GM13977 (cell line): ENCODE measurements at places on chromosomes 4 and X.
A peak's percentile ranks its signal among the peaks of the same experiment; 100 is the strongest.

DNA sequence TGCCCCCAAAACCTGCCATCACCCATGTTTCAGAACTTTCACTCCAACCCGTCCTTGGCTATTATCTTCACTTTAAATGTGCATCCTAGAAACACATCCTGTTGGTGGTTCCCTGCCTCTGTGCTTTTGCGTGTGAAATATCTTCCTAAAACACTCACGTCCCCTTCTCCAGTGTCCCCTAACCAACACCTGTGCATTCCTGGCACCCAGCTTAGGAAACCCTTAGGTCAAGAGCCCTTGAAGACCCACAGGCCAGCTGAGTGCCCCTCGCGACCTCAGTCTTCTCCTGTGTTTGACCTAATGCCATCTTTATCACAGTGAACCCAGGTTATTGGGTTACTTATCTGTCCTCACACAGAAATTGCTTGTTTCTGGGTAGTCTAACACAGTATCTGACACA, 117.6 kb downstream of the STK32B start:
- DNase-seq = no peak

GRCh38 chr4:38788317-38788716, 5.5 kb upstream of the TLR10 start:
- DNase-seq = no peak

- DNase-seq = no peak
Measured at GRCh38 chr4:141686879-141687278, 50.5 kb downstream of the IL15 start.

GRCh38 chrX:151977009-151977408, 2.5 kb upstream of the GABRE start:
- no peak for DNase-seq

- DNase-seq = no peak
Measured at GRCh38 chr4:148261848-148262247, 180.4 kb downstream of the NR3C2 start.

DNA sequence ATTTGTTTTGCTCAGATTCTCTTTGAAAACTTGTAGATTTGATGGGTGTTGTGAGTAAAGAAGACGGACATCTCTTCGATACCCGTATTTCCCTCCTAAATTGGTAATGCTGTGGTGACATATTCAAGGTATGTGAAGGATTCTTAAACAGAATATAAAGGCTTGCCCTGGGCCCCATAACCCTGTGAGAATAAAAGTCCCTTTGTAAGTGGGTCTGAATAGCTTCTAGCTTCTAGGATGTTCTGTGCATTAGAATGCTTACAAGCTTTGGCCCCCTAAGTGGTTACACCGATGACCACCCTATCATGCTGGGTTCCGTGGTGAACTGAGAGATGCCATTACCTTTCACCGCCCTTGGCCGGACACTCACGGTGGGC, 574 bp upstream of the MOB1B start:
- DNase-seq = peak; percentile 28

- peak; percentile 45 for DNase-seq
Measured at GRCh38 chrX:19743386-19743785, 144.0 kb downstream of the SH3KBP1 start.

DNA sequence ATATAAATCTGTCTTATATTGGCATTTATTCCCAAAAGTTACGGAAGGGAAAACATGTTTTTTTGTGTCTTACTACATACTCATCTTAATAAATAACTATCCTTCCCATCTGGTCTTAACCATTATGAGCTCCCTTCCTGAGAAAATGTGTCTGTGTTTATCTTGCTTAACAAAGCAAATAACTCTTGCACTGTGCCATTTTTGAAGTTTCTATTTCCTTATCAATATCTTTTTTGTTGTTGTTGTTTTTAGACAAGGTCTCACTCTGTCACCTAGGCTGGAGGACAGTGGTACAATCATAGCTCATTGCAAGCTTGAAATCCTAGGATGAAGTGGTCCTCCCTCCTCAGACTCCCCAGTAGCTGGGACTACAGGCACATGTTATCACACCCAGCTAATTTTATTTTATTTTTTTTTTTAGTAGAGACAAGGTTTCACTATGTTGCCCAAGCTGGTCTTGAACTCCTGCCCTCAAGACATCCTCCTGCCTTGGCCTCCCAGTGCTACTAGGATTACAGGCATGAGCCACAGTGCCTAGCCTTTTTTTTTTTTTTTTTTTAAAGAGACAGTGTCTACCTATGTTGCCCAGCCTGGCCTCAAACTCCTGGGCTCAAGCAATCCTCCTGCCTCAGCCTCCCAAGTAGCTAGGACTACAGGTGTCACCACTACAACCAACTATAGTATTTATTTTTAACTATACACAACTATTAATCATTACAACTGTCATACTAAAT, 36.9 kb downstream of the CNOT6L start:
- DNase-seq = no peak

DNA sequence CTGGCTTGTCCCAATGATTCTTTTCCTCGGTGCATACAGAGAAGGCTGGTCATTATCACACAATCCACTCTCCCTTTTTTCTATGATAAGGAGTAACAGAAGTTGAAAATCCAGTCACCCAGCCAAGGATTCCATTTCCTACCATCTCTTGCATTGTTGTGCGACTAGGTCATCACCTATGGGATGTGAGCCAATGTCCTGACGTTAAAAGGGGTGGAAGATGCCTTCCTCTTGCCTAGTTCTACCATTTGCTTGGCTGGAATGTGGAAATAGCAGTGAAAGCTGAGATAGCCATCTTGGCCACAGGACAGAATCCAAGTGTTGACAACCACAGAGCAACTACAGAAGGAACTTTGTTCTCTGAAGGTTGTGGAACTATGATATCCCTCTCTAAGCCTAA, 132.2 kb upstream of the KIT start:
- DNase-seq = no peak

DNA sequence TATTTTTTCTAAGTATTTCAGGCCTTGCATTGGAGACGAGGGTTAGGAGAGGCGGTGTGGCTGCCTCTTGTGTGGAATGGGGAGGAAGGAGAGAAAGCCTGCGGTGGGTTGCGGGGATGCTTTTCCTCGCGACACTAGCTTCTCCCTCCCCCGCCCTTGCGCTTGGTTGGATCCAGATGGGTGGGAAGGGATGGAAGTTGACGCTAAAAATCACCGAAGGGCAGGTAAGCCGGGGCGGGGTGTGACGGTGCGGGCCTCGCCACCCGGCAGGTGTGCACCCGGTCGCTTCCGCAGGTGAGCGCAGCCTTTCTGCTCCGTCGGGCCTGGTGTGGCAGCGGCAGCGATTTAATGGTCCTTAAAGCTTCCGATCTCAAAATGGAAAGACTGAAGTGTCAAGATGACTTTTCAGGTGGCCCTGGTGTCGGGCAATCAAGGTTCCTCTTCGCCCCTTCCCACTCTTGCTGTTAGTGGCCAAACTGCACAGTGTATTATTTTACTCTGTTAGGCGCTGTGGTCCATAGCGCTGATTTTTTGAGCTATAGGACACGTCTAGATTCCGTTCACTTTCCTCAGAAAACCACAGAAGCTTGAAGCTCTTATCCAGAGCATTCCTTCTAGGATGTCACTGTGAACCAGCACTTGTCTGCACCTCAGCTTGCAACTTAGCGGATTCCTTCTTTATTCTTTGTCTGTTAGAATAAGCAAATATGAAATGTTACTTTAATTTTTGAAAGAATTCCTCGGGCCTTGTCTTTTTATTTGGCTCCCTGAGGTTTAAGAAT, 765 bp downstream of the ENOPH1 start:
- DNase-seq = peak; percentile 31

DNA sequence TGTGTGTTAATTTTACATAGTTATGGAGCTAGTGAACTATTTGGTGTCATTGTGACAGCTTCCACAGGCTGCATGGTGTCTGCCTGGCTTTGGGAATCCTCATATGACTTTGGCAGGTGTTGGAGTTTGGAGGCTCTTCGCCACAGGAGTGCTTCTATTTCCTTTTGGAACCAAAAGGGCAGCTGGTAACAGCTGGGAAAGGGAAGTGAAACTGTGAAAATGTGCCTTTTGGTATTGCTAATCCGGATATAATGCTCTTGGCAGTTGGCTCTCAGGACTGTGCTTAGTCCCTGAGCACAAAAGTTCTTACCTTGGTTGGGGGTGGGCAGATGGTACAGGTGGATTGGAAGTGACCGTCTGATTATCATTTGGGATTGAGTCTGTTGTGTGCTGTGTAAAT, 18.1 kb downstream of the OFD1 start:
- DNase-seq = no peak

GRCh38 chr4:38611676-38612075, 52.3 kb upstream of the KLF3 start:
- DNase-seq = no peak

- DNase-seq = peak; percentile 56
Measured at GRCh38 chr4:176052744-176053143, 12.9 kb upstream of the WDR17 start.

DNA sequence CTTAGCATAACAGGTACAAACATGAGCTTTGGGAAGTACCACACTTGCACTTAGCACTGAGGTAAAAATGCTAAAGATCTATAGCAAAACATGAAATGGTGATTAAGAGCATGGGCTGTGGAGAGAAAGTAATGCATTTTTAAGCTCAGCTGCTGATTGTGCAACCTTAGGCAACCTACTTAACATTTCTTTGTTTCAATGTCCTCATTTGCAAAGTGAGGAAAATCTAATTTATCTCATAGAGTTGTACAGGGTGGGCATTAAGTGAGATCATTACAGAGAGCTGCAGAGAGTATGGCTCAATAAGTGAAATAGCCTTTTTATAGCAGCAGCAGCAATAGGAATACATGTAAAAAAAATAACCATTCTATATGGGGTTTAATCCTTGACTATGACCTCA, 87.0 kb downstream of the PAK3 start:
- DNase-seq = no peak

DNA sequence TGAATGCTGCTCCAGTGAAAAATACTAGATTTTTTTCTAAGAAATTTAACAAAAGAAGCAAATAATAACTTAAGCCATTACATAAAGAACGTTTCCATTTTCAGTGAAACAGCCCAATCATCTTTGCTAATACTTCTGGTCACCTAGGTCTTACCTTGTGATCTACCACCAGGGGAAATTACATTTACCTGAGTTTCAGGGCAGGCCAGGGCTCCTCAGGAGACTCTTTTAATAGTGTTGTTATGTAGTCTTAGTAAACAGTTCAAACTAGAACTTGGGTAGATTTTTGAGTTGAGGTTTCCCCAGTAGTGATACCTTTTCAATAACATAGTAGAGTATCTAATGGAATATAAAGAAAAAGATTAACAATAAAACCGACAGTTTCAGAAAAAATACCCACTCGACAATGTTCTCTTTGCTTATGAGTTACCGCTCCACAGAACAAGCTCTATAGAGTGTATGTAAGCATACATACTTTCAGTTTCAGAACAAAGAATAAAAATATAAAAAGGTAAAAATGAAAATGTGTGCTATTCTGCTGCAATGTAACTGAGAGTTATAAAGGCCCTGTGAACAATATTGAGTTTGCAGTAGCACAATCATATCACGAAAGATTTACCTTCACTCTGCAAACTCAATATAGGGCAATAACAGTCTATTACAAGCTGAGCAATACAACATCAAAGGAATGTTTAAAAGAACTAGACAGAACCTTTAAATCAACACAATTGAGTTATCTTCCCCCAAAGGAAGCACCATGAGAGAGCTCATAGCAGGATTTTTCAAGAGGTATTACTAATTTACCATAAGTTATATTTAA, 165.8 kb downstream of the ATOH1 start:
- no peak for DNase-seq

DNA sequence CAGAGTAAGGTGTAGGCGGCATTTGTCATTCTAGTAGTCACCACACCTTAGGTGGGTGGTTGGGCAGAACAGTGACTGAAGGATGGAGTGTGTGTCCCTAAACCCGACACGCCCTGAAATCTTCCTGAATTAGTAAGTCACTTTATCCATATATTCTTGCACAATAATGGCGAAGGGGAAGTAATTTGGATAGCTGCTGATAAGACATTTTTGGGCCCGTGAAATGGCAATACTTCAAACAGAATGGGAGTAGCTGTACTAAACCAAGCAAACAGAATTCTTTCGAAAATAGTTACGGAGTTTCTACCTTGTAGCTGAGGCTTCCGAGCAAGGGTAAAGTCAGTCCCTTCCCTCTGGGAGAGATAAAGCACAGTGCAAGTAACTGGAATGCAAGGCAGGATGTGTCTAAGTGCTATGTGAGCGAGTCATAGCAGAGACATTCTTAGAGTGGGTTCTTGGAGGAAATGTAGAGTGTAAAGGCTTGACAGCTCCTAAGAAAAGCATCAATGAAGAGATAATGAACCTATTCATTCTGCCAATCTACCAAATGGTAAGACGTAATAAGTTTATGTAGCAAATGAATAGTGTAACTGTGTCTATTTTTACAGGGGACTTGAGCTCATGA, 72.8 kb downstream of the CLCN5 start:
- no peak for DNase-seq

GRCh38 chrX:87626996-87627395, 109.4 kb downstream of the KLHL4 start:
- DNase-seq = no peak

DNA sequence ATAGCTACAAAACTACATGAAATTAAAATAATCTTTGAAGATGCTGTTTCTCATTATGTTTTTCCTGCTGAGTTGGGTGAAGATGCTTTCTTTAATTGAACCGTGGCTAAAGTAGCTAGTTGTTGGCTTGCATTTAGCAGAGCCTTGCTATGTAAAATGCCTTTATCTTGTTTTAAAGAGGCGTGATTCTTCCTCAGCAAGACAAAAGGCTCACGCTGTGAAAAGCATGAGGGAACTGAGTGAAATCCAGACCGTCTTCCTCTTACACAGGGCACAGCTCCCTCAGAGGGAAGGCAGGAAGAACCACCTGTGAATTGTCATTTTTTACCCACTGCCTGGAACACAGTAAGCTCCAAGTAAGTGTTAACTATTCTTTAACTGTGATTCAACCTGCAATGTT, 39.0 kb upstream of the ZNF518B start:
- DNase-seq = no peak

DNA sequence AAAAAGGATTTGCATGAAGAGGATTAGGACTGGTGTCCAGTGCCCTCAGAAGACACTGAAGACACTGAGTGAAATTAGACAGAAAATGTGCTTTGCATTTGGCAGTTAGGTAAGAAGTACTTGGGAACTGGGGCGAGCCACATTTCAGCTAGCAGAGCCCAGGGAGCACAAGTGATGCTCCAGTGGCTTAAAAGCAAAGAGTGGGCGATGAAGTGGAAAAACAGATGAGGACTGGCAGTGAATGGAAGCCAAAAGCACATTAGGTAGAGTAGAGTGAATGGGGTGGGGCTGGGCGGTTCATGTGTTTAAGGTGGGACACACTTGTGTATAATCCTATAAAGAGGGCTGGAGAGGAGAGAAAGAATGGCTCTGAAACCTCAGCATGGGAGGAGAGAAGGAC, 18.4 kb downstream of the DCLK2 start:
- no peak for DNase-seq

DNA sequence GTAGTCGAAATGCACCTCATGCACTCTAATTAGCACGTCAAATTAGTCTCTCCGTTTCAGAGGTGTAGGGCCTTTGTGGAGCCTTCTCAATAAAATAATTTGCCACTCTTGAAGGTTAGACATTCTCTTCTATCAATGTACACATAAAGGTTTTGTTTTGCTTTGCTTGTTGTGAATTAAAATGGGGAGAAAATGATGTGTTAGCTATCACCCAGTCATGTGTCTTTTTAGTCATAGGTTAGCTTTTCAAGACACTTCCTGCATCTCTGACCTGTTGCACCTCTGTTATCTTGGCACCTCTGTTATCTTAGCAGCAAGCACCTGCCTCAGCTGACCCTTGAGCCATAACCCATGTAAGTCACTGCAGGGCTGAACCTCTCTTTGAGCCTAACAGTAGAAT, 936 bp downstream of the TMEM144 start:
- DNase-seq = no peak
